ENCODE measurements at places on chromosomes 11 and 22. TPM values are rescaled to one million over a fixed set of nuclear protein-coding genes. Genes with fewer than 3 reads are reported as not detected.

SCUBE1 gene
- 25.9 TPM for total RNA-seq

NUDT8 gene
- 1.6 TPM for total RNA-seq

DNA sequence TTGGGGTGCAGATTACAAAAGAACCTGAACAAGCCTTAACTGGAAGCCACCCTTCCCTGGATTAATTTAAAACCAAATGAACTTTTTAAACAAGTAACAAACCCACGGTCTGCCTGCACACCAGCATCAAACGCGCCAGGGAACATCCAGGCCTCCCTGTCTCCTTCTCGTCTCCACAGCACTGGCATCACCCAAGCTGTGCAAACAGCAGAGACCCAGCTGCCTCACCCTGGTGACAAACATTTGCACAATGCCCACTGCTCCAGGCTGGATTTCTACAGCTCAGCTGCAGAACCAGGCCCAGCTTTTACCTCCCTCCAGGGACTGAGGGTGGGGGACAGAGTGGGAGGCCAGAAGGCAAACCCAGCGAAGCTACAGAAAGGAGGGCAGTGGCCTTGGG is 7.0 kb downstream of the RPL3 start:
- H3K36me3 ChIP-seq, result peaks cover 11% of the 10 kb centered on the region
- peak overlapping the region; percentile 63 for H3K27ac ChIP-seq
- H3K27me3 ChIP-seq, result no peaks in the 10 kb centered on the region

DNA sequence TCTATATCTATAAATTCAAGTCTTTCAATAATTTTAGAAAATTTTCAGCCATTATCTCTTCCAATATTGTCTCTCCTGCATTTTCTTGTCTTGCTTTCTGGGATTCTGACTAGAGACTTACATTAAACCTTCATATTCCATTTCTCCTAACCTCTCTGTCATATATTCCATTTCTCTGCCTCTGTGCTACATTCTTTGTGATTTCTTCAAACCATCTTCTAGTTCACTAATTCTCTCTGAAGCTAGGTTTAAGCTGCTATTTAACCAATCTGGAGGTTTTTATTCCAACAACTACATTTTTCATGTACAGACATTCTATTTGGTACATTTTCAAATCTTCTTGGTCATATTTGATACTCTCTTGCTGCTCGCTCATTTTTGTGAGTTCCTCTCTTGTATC is 122.5 kb downstream of the TTC28 start:
- H3K36me3 ChIP-seq, result no peaks in the 10 kb centered on the region
- H3K4me1 ChIP-seq, result no peaks in the 10 kb centered on the region
- no peaks in the 10 kb centered on the region for H3K27me3 ChIP-seq
- no peak overlapping the region for H3K4me3 ChIP-seq
- H3K27ac ChIP-seq, result no peak overlapping the region

DNA sequence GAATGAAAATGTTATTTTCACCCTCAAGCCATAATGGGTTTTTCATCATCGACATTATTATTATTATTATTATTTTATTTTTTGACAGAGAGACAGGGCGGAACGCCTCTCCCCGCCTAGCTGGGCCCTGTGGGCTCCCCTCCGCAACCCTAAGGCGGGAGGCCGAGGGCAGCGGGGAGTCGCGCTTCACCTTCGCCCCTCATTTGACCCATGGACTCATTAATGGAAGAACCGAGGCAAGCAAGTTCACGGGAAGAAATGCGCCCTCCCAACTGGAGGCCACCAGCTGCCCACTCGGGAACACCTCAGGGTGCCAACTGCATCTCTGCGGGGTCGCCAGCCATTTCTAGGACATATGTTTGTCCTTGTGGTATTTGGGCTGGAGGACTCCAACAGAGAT is 115.3 kb upstream of the KIRREL3 start:
- no peak overlapping the region for H3K27ac ChIP-seq
- H3K4me3 ChIP-seq, result no peak overlapping the region
- no peak for DNase-seq
- H3K27me3 ChIP-seq, result no peaks in the 10 kb centered on the region
